ENCODE measurements at places on chromosomes 12 and 14. TPM values are rescaled to one million over a fixed set of nuclear protein-coding genes. Genes with fewer than 3 reads are reported as not detected.

CYP46A1 gene
- 2.1 TPM for total RNA-seq

NOVA1 gene
- total RNA-seq, result 94.3 TPM

C14orf132 gene
- 3.8 TPM for total RNA-seq

HAL gene
- 0.65 TPM for total RNA-seq

SLCO1A2 gene
- not detected for total RNA-seq

ANO2 gene
- total RNA-seq, result 30.3 TPM

HPD gene
- total RNA-seq, result 0.66 TPM

FBRSL1 gene
- 8.5 TPM for total RNA-seq

KRT8 gene
- 5.5 TPM for total RNA-seq

ACSM4 gene
- total RNA-seq, result not detected

TAMALIN gene
- 24.2 TPM for total RNA-seq

PTHLH gene
- total RNA-seq, result 1.8 TPM

FBLN5 gene
- total RNA-seq, result 108 TPM

OTOGL gene
- 0.51 TPM for total RNA-seq

CCDC88C gene
- total RNA-seq, result 7.3 TPM

HHIPL1 gene
- total RNA-seq, result 2.4 TPM

A2M gene
- total RNA-seq, result 600 TPM

NR2C1 gene
- total RNA-seq, result 53.9 TPM

REM2 gene
- not detected for total RNA-seq

CMTM5 gene
- not detected for total RNA-seq
